ENCODE measurements at places on chromosomes 7 and 10.

DNA sequence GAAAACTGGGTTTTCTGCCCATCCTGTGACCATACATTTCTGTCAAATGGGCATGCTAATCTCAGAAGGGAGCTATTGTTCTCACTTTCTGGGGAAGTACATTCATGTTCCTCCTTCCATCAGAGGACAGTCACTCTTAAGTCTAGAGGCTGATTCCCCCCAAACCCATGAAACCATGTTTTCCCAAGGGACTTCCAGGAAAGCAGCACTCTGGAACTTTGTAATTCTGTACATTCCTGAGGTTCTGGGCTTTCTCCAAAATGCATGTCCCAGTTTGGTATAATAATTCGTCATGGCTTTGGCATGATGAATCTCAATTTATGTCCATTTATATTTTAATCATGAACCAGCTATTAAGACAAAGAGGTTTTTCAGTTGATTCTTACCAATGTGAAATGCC is 688.1 kb downstream of the LRMDA start:
- no peak for DNase-seq

- DNase-seq, result no peak
Measured at GRCh38 chr10:20521186-20521585, 375.9 kb downstream of the NEBL start.

DNA sequence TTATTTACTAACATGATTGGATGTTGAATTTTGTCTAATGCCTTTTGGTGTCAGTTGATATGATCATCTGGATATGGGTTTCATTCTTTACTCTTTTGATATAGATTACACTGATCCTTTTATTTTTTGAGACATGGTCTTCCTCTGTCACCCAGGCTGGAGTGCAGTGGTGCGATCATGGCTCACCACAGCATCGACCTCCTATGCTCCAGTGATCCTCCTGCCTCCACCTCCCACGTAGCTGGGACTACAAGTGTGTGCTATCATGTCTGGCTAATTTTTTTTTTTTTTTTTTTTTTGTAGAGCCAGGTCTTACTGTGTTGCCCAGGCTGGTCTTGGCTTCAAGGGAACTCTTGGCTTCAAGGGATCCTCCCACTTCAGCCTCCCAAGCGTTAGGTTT is 27.1 kb downstream of the BMS1 start:
- no peak for DNase-seq

DNA sequence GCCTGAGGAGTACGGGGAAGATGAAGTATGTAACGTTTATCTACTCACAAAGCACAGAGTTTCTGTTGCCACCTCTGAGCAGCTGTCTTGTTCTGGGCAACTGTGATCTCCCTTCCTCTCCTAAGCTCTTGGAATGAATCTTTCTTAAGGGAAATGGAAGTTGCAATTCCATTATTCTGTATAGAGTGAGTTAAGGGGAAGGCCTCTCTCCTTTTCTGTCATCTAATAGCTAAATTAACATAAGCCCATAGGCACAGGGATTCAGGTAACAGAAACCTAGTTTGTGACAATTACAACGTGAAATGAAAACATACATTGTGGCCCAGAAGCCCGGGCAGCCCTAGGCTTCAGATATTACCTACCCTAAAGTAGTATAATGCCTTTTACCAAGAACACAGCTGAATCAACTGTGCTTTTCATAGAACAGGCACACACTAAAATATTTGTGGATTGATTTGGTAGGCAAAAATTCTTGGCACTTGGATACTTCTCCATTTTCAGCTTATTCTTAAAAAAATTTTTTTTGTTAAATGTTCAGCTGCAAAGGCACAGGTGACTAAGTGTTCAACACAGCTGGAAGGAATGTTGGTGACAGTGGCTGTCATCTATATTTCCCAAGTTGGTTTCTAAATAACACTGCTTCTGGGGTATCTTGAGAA is 3.8 kb upstream of the PDCD4 start:
- DNase-seq, result no peak

DNA sequence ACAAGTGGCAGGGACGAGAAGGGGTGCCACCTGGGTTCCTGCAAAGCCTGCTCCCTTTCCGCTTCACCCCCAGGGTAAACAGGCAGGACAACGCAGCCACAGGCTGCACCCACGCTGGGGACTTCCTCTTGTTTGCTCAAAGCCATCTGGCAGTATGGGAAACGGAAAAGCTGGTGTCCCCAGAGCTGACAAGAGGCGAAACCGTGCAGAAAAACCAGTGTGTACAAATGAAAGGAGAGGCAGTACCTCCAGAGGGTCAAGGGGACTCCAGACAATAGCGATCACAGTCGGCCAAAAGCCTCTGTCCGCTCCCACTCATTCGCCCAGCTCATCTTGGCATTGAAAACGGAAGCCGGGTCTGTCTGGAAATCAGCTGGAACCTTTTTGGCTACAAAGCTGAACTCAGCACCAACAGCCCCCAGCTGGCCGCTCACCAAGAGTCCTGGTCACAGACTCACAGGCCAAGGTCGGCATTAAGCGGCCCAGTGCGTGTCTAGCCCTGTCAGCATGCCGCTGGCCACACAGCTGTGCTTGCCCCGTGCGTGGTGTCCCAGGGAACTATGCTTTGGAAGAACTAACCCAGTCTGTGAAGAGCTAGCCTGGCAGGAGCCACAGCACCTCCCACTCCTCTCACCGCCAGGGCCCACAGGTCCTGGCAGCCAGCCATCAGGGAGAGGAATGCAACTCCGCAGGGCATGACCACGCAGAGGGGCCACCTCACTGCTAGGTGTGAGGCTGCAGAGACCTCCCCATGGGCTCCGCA is 10.4 kb downstream of the TNS3 start:
- DNase-seq, result peak; percentile 90

DNA sequence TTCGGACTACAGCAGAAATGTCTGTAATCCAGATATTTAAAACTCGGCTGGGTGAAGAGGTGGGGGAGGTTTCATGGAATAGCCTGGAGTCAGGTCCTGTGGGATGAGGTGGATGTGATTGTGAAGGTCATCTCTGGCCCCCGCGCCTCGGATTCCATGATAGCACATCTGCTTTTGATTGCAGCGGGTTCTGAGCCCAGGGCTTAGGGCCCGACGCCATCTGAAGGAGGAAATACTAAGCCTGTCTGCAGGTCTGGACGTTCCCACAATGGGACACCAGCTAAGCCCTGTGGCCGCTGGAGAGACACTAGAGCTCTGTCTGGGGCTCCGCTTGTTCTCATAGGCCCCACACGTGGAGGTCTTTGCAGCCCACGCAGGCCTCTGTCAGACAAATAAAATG is 328.7 kb downstream of the CXCL12 start:
- no peak for DNase-seq

- no peak for DNase-seq
Measured at GRCh38 chr7:102042016-102042656, 224.7 kb downstream of the CUX1 start.

Data from NCI-H1092 (cell line).